ENCODE measurements at places on chromosomes 4 and X.

- DNase-seq, result no peak
Measured at GRCh38 chrX:120269373-120270035, 18.9 kb downstream of the ZBTB33 start.

GRCh38 chr4:127778102-127778501, 4.0 kb upstream of the HSPA4L start:
- DNase-seq, result no peak

GRCh38 chrX:23952391-23952790, 44.6 kb downstream of the CXorf58 start:
- no peak for DNase-seq

GRCh38 chrX:23327104-23327503, 7.5 kb upstream of the PTCHD1 start:
- DNase-seq, result no peak

DNA sequence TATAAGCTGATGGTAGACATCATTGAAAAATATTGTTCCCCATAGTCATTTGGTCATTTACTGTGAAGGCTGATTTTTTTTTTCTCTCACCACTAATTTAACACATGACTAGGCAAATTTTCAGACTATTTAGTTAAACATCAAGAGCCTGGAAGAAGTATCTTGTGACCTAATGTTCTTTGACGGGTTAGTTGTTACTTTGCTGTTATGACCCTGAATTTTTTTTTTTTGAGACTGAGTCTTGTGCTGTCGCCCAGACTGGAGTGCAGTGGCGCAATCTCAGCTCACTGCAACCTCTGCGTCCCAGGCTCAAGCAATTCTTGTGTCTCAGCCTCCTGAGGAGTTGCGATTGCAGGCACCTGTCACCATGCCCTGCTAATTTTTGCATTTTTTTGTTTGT, 67.0 kb downstream of the HPF1 start:
- DNase-seq, result no peak

Measured in activated CD8-positive, alpha-beta memory T cell treated with anti-CD3 and anti-CD28 coated beads, Interleukin-2, amount 50 U/mL, for 48 hours (primary cell).